Fibroblast of skin of back (primary cell): ENCODE measurements at places on chromosomes 4 and X.

DNA sequence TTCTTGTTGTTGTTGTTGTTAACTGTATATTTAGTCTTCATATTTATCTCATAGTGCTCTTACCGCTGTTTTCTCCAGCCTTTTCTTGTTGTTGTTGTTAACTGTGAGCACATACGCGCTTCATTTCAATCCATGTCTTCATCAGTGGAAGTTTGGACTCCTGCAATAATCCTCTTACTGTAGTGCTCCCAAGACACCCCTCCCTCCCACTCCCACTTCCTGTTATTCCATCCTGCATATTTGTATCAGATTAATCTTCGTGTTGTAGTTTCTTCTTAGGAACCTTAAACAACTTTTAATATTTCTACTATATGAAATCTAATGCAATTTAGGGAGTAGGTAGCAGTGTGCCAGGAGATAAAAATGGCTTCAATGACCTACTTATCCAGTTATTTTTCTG, 674.8 kb downstream of the RAPGEF2 start:
- DNase-seq = no peak

DNA sequence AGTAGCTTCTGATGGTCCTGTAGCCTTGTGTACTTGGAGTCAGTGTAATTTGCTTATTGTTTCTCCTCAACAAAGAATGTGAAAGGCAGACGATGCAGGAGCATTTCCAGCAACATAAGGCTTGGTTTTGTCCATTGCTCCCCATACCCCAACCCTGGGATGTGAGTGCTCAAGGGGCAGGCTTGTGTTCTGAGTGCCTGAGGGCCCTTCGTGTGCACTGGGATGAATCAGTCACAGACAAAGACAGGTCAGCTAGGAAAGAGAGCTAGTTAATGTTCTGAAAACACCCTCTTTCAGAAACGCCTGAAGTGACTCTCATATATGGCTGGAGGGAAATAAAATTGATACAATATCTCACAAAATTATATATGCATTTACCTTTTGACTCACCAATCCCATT, 59.1 kb downstream of the PRPS1 start:
- no peak for DNase-seq

GRCh38 chr4:82287720-82288119, 86.1 kb downstream of the HNRNPD start:
- no peak for DNase-seq

- no peak for DNase-seq
Observed at GRCh38 chrX:153848325-153848724, 18.0 kb upstream of the PDZD4 start.

DNA sequence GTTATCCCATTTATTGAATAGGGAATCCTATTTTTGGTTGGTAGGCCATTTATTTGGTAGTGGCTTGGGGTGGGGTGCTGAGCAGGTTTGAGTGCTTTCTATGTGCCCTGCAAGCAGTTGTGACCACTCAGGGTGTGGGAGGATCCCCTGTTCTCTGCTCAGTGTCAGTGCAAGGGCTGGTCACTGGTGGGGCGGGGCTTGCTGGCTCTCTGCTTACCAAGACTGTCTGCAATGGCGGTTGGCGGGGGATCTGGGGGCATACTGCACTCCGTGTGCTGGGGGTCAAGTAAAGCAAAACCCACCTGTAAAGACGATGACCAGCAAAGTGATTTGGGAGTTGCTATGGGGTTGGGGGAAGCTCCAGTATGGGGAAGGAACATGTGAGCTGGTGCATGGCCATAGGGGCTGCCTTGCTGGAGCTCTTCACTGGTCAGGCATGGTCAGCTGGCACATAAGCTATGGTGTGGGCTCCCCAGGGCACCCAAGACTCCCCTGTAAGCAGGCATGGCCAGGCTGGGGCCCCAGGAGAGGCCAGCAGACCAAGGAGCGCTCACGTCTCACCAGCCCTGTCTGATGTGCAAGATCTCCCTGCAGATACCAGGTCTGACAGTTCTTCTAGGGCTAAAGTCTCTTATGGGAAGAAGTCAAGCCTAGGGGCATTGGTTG, 83.0 kb upstream of the GRXCR1 start:
- DNase-seq = no peak

GRCh38 chr4:153641532-153641931, 42.5 kb upstream of the TLR2 start:
- no peak for DNase-seq

- DNase-seq = peak; percentile 71
Observed at GRCh38 chr4:57351731-57352130, 241.5 kb upstream of the IGFBP7 start.

DNA sequence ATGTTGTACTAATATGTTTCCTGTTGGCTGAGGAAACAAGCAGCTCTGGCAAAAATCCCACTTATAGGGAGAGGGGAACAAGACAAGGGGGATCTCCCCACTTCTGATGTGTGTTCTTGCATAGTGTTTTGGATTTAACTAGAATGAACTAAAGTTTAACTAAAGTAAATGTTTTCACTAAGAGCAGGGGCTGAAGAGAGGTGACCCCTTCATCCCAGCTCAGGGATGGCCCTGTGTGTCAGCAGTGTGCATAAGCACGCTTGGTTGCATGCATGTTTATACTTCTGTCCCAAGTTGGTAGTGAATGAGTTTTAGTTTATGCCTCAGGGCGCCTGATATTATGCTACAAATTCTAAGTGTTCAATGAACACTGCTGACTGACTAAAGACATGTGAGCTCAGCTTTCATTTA, 169.4 kb downstream of the MGST2 start:
- no peak for DNase-seq

- peak; percentile 27 for DNase-seq
Observed at GRCh38 chrX:154516656-154517100, 646 bp upstream of the FAM3A start.

GRCh38 chr4:8067274-8067936, 91.2 kb downstream of the ABLIM2 start:
- DNase-seq = no peak

DNA sequence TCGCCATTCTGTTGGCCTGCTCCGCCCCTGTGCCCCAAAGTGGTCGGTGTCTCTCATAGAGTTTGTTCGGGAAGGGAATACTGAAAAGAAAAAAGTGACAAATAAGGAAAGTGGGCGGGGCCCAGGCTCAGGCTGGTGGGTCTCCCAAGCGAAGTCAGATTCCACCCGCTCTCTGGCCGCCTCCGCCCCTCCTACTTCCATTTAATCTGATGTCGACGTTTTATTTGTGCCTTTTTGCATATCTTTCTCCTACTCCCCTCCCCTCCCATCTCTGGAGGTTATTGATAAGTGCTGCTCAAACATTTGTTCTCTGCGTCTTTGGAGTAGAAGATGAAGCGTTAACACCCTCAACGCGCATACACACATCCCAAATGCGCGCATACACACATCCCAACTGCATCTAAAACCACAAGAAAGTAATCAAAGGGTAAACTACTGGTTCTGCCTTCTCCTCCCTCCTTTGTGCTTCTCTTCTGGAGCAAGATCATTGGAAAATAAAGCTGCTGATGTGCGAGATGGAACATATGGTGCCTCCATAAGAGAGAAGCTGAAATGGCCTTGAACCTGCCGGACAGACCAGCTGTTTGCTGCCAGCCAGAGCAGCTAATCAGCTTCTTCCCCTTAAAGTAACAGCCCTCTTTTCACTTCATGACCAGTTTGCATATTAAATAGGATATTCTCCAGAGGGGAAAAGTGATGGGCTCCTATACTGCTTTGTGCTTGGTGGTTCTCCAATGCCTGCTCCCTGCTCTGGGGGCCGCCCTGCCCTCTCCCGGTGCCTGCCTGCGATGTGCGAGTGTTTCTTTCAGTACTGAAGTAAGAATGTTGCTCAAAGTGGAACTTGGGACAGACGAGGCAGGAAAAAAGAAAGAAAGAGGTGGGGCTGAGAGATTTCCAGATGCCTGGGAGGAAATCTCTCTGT, 3.1 kb downstream of the MAMLD1 start:
- peak; percentile 79 for DNase-seq

GRCh38 chr4:179804440-179804839, 2362.2 kb upstream of the AGA start:
- DNase-seq = peak; percentile 9

GRCh38 chrX:153853180-153853901, 23.0 kb upstream of the PDZD4 start:
- no peak for DNase-seq

GRCh38 chr4:86269354-86269753, 90.5 kb downstream of the MAPK10 start:
- no peak for DNase-seq

- DNase-seq = no peak
Observed at GRCh38 chr4:151045907-151046306, 30.8 kb upstream of the LRBA start.

GRCh38 chr4:148380291-148380690, 61.9 kb downstream of the NR3C2 start:
- no peak for DNase-seq

DNA sequence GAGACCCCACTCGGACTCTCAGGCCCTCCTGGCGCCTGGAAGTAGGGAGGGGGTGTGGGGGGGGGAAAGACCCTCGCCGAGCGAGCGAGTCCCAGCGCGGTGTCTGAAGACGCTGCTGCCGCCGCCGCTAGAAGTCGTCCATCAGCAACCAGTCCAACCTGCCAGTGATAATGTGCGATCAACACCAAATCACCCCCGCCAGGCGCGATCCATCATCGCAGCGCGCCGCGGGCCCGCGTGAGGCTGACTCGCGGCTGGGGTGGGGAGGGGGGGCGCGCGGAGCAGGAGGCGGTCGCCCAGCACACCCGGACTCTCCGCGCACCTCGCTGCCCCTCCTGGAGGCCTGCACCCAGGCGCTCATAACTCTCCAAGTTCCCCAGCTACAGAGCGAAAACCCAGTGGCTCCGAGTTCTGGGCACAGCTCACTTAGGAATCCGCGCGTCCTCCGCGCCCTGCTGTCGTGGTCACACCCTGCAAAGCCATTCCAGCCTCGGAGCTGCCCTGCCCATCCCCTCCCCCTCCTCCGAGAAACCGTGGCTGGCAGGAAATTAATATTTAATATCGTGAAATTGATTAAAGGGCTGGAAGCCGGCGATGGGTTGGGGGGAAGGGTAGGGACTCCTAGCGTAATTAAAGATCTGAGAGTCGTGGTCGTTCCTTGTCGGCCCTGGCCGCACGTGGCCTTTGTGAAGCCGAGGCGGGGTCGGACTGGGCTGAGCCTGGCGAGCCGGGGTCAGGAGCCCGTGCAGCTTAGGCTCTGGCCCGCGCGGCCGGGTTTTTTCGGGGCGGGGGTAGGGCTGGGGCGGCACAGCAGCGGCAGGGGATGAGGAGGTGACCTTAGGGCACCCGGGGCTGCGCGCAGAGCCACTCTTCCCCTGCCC, 58.1 kb upstream of the BCOR start:
- DNase-seq = no peak

DNA sequence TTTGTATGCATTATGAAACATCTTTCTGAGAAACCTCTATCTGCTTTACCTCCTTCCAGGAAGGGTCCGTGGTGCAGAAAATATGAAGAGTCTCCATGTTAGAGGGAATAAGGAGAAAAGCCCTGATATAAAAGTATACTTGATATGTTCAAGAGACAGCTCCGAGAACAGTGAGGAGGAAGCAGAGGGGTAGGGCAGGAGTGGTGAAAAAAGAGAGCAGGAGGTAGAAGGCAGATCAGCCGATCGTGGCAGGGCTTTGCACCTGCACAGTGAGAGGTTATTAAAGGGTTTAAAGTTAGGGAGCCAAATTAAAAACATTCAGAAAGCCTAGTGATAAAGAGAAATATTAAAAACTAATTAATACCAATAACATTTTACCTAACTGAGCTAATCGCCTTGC, 419.7 kb downstream of the FAT4 start:
- DNase-seq = no peak

GRCh38 chr4:139368998-139369397, 66.7 kb upstream of the NDUFC1 start:
- peak; percentile 18 for DNase-seq

- DNase-seq = peak; percentile 95
Observed at GRCh38 chr4:169268951-169269760, 1.6 kb downstream of the SH3RF1 start.

DNA sequence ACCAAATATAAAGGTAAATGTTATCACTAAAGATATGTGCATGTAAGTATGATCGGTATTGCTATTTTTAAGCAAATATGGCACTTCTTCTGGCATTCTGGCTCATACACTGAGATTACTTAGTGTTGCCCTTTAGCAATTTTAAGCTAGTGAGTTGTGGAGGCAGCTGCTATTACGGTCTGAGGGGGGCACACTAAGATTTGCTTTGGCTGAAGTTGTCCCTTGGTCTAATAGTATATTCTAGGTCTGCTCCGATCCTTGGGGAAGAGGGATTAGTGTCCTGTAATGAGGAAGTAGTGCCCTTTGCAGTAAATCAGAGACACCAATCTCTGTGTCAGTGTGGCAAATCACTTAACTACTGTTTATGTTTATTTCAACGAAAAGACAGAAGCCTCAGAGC, 196.5 kb upstream of the FTHL17 start:
- DNase-seq = peak; percentile 30

DNA sequence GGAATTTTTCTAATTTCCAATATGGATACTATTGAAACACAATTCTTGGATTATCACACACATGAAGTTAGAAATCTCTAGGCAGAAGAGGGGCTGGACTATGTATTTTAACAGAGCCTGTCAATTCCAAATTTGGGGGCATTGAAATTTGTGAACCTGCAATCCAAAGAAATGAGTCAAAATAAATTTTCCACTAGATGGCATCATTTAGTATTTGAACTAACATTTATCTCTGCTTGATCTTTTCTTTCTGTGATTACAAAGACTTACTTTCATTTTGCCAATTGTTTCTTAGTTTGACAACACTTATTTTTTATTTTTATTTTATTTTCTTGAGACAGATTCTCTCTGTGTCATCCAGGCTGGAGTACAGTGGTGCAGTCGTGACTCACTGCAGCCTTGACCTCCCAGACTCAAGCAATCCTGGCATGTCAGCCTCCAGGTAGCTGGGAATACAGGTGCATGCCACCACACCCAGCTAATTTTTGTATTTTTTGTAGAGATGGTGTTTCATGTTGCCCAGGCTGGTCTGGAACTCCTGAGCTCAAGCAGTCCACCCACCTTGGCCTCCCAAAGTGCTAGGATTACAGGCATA, 2.7 kb upstream of the PYURF start:
- DNase-seq = peak; percentile 23

DNA sequence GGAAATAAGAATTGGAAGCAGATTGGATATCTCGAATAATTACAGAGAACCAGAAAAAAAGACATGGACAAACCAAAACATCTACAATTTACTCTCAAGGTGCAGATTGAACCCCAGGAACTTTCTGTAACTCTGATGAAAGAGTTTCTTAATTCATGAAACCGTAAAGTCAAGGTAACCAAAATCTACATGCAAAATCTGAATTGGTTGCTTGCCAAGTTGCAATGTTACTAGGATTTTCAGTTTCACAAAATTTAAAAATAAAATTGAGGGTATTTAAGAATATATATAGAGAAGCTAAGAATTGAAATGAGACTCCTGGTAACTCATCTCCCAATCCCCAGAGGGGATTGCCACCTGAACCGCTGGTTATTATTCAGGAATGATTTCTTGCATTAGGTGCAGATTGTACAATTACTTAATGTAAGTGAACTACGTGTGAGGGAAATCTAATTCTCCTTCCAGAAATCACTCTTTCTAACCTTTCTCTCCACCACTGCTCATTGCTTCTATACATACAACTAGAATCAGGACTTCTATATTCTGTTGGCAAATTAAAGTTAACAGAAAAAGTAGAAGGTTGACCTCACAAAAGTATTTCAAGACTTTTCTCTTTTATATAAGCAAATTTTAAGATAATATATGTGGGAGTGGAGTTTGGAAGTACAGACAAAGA, 221.5 kb upstream of the NDST4 start:
- DNase-seq = no peak

- no peak for DNase-seq
Observed at GRCh38 chr4:100591161-100591876, 73.5 kb upstream of the EMCN start.
